ENCODE measurements at places on chromosomes 6 and 20.

DNA sequence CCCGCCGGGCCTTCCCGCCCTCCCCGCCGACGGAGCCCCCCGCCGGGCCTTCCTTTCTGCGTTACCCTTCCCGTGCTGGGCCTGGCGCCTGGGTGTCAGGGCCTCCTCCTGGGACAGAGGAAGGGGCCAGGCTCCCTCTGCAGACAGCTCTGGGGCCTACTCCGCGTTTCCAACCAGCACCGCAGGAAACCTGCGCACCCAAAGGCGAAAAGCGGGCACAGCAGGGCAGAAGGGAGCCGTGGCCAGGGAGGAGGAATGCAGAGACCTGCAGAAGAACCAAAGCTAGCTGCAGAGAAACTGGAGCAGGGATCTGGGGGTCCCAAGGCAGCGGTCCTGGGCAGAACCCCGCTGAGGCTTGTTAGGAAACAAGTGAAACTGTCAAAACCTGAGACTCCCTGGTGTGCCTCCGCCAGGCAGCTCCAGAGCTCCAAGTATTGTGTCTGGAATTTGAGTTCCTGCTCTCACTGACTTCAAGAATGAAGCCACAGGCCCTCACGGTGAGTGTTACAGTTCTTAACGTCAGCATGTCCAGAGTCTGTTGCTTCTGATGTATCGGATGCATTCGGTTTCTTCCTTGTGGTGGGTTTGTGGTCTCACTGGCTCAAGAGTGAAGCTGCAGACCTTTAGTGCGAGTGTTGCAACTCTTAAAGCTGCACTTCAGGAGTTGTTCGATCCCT, 33.3 kb downstream of the IRF4 start:
- DNase-seq, result no peak

- no peak for DNase-seq
These were observed 19.3 kb downstream of the SULF2 start for GRCh38 chr20:47765691-47766594.

GRCh38 chr6:137766596-137767370, 100.3 kb upstream of the TNFAIP3 start:
- DNase-seq, result no peak

- DNase-seq, result no peak
These were observed 56.7 kb downstream of the SLC22A1 start for GRCh38 chr6:160178271-160178670.
